ENCODE measurements at places on chromosomes 7 and 10.
A peak's percentile ranks its signal among the peaks of the same experiment; 100 is the strongest.

DNA sequence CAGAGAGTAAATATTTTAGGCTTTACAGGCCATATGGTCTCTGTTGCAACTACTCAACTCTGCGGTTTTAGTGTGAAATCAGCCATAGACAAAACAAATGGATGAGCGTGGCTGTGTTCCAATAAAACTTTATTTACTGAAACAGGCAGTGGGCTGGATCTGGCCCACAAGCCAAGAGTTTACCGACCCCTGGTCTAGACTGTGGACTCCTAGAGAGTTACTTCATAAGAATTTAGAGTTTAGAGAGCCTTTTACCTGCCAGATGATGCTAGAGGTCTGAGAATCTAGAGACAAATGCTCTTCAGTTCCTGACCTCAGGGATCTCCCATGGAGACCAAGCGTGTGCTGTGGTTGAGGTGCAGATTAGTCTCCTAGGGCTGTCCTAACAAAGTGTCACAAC, 174.8 kb downstream of the PTEN start:
- DNase-seq: peak; percentile 88

GRCh38 chr7:41238851-41239331, 464.0 kb downstream of the INHBA start:
- peak; percentile 60 for DNase-seq

GRCh38 chr10:49135575-49136313, 1.9 kb upstream of the FAM170B start:
- peak; percentile 72 for DNase-seq

DNA sequence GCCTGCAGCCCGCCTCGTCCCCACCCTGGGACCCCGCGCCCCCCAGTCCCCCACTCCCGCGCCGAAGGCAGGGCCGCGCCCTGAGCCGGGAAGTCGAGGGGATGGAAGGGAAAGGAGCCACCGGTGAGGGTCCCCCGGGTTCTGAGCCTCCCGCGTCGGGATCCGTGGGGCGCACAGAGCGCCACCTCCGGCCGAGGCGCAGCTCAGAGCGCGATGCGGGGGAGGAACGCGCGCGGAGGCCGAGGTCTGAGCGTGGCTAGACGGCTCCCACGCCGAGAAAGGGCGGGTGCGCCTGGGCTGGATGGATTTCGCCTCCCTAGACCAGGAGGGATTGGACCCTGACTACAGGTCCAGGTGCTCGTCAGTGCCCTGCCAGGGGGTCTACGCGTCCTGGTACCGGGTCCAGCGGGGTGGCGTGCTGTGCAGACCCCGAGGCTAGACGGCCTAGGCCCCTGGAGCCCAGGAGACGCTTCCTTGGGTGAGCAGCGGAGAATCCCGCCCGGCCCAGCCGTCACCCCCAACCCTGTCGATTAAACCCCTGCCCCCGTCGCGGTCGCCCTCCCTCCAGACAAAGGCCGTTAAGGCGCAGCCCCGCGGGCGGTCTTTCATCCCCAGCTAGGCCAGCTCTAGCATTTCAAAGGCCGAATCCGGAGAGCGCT, 986 bp upstream of the PDGFA start:
- DNase-seq: no peak

GRCh38 chr7:7017707-7018280, 164.6 kb upstream of the C1GALT1 start:
- DNase-seq: no peak

DNA sequence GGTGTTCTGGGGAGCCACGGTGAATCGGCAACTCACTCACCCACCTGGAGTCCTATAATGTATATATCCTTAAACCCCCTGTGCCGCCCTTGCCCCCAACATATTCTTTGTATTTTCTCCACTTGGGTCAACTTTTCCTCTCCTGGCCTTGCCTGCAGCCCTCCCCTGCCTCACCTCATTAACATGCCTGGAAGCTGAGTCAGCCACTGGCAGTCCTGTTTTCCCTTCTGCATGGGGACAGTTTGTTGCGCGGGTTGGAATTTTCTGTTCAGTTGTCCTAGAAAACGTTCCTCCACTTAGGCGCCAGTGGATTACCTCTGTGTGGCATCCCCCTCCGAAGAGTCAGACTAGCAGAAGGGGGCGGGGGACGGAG, 97.4 kb downstream of the C10orf105 start:
- DNase-seq: peak; percentile 59

DNA sequence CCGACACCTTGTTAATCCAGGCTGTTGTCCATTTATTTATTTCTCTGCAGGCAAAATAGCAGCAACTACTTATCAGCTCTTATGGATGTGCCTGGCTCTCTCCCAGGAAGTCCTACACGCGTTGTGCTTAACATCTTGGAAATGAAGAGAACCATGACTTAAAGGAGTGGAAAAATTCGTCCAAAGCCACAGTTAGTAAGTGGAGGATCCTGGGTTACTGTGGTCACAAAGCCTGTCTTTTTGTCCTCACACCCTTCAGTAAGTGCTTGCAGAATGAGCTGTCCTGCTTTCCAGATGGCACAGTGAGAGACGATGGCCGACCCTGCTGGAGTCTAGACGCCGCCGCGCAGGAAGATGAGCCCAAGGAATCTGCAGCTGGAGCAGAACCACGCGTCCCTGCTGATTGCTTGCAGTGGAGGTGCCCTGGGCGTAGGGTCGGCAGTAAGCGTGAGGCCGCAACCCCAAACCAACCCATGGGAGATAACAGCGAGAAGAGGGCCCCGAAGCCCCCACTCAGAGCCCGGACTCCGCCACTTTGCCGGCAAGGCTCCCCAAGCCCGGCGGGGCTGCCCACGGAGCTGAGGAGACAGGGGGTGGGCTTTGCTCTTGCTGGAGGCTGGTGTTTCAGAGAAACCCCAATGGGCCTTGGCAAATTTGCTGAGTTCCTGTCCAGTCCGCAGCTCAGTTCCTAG, 178.6 kb downstream of the CXCL12 start:
- peak; percentile 56 for DNase-seq

DNA sequence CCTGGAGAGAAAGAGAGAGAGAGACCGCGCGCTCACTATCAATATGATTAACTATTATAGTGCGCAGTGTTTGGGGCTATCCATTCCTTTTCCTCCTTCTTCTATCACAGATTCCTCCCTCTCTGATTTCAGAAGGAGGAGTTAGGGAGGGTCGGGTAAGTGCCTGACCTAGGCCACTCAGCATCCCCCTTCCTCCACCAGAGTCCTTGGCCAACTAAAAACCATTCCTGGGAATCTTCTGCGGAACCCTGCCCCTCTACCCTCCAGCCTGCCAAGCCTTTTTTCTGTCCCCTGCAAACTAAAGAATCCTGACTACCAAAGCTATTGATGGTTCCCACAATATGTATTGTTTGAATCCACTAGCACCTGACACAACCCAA, 256.2 kb upstream of the NFE2L3 start:
- DNase-seq: no peak

DNA sequence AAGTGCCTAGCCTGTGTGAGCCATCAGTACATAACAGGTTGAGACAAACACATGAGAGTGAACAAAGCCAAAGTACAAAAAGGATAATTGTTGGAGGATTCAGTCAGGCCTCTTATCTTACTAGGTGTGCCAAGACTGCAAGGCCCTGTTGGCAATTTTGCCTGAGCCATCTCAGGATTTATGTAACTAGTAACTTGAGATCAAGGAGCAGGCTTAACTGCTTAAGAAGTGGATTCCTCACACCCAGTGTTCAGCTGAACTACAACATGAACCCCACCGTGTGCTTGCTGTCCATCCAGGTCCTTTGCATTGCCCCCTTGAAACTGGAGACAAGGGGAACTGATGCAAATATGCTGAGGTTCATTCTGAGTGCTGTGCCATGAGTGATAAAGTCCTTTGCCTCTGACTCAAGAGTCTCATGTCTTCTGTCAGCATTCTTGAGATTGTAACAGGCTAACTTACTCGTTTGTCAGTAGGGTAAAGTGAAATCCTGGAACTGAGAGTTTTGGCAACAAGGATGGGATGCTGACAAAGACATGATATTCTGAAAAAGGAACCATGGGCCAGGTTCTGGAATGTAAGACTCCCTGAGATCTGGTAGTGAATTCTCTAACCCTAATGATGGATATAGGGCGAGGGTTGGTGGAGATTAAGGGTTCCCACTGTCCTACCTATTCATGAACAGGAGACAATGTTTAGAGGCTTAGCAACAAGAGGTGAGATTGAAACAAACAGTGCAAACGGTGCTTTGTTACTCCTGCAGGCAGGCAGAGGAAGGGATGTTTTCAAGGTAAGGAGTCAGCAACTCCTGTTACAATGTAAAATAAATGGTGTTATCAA, 44.1 kb upstream of the GATAD1 start:
- DNase-seq: peak; percentile 25

DNA sequence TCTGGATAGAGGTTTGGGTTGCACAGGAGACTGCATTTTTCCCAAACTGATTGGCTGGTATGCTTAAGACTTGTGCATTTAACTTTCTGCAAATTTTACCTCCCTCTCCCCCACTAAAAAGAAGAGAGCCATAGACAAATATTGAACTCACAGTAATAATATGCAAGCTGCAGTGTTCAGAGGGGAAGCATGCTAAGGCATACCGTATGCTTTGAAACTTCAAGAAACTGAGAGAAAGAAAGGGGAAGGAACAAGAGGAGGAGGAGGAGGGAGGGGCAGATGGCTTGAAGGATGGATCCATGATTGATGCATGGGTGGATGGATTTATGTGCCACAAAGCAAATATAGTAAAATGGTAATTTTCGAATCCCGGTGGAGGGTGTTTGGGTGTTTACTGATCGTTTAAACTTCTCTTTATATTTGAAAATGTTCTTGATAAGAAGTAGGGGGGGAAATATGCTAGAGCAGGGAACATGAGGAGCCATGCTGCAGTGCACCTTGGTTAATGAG, 7.8 kb upstream of the KLF6 start:
- no peak for DNase-seq

DNA sequence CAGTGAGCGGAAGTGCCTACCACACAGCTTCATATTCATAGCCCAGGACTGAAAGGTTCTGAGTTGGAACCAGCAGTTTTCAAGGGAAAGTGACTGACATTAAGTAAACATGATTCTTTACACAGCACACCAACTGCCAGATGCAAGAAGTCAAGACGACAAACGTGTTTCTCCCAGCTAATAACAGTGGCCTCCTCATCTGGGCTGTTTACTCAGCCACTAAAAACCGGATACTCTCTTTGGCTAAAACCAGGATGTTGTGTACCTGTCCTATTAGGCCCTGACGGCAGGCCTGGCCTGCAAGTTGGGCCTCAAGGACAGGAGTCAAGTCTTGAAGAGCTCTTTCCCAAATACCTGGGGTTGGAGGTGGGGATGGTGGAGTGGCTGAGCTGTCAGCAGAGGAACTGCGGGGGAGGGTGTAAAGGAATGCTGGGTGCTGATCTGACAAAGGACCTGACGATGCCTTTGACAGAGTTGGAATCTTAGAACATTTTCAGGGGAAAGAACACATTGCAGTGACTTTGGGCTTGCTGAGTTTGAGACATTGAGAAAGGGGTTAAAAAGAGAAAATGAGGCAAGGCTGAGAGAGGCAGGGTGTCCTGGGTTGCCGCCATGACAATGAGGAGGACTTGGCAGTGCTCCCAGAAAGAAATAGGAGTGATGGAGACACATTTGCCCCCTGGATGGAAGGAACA, 57.7 kb downstream of the STEAP1B start:
- no peak for DNase-seq

GRCh38 chr10:49039409-49039808, 75.9 kb downstream of the VSTM4 start:
- DNase-seq: no peak

GRCh38 chr7:141231018-141231792, 157.3 kb downstream of the TMEM178B start:
- DNase-seq: no peak

GRCh38 chr10:97580421-97581367, 3.5 kb upstream of the HOGA1 start:
- DNase-seq: no peak

DNA sequence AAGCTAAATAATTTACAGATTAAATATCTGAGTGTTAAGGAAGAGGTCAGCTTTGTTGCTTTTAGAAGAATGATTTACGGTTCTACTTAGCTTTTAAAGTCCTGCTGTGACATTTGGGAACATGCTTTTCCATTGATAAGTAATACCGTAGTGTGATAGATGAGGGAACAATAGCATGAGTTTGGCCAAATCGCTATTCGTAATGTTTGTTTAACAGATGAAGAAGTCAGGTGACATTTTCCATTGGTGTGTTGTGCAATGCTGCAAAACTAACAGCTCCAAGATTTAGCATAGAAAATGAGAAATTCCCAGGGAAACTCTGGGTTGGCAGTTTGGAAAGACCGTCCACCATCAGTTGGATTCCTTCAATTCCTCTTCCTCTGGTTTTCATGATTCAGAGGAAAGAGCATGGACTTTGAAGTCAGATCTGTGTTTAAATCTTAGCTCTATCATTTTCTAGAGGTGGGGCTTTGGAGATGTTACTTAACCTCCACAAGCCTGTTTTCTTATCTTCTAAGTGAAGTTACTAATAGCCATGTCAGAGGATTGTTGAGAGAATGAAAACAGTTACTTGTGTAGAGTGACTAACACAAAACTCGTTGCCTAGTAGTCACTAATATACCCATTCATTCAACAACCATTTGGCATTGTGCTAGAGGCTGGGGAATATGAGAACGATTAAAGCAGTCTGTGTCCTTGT, 140.4 kb upstream of the BMPER start:
- DNase-seq: peak; percentile 53

DNA sequence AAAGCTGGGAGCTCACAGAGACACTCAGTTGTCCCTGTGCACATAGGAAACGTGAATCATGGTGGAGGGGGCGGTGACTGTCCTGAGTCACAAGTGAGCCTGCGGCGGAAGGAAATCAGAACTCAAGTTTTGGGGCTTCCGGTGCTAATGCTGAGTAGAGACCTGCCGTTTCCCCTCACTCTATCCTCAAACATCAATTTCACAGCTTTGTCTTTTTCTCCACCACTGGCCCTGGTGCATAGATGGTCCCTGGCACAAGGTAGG, 21.9 kb downstream of the ADCYAP1R1 start:
- peak; percentile 8 for DNase-seq

- no peak for DNase-seq
These were observed 59.5 kb downstream of the ASB13 start for GRCh38 chr10:5606864-5607263.

DNA sequence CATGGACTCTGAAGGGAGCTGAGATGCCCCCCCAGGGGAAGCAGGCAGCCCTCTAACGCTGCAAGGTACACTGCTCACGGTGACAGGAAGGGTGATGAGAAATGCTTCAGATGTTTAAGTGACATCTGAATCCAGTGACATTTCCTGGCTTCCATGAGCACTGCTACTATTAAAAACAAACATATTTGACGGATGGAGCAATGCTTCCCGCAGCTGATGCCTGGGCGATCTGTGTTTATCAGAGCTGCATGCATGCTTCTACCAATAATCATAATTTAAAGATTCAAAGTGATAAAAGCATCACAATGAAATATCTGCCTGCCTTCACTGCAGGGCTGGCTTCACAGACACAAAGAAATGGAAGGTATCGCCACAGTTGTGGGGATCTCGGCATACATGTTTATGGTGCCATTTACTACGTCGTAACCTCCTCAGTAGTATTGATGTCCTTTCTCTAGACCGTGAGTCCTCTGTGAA, 66.1 kb upstream of the AOAH start:
- no peak for DNase-seq

DNA sequence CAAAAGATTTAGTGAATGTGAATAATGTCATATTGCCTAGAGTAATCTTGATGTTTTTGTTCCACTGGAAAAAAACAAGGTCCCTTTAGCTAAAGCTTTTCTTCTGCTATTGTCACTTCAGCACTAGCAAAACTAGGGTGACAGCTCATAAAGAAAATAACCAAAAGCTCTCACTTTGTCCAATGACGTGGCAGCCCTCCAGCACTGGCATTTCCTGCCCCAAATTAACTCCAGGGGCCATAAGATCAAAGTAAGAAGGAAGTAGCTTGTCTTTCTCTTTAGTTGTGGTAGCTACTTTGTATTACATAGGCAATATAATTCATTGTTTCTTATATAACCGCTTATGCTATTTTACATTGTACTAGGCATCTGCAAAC, 47.3 kb downstream of the LRRN3 start:
- peak; percentile 86 for DNase-seq

- no peak for DNase-seq
These were observed 54.1 kb downstream of the JAZF1 start for GRCh38 chr7:28126410-28127041.
